ENCODE measurements at places on chromosomes 5 and 9. TPM values are rescaled to one million over a fixed set of nuclear protein-coding genes. Genes with fewer than 3 reads are reported as not detected.

Gene SPATA31C1
- polyA plus RNA-seq: not detected

Gene LURAP1L
- 83.9 TPM for polyA plus RNA-seq

Gene CTXN3
- polyA plus RNA-seq: not detected

Gene MARCHF3
- 7.8 TPM for polyA plus RNA-seq

Gene MLANA
- polyA plus RNA-seq: 1.1 TPM

Gene HK3
- polyA plus RNA-seq: 1.7 TPM

Gene IGIP
- 6.1 TPM for polyA plus RNA-seq

Gene TEK
- polyA plus RNA-seq: 44.8 TPM

Gene CYLC2
- polyA plus RNA-seq: not detected

DNA sequence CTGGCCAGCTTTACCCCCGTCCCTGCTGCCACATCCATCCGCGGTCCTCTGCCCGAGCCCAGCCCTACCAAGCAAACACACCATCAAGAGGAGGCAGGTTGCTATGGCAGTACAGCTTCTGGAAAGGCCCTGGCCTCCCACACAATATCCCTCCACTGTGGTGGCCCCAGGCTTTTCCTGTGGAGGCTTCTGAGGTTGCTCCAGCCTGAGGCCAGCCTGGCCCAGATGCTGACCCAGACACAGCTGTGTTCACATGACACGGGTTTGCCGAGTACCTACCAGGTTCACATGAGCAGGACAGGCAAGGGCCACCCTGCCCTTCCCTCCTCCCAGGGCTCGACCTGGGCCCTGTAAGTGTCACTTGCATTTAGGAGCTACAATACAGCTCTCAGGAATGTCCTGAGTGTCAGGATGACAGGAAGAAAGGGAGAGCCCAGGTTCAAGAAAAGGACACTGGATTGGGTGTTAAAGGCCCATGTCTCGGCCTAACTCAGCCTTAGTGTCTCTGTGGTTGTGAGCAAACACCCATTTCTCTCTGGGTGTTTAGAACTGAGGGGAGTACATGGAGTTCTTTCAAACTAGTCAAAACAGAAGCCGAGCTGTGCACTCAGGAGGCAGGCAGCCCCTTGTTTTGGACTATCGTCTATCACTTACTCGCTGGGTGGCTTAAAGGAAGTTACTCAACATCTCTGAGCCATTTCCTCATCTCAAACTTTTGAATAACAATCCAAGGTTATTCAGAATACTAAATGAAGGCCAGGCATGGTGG is 40.2 kb downstream of the NAIF1 start:
- no peaks in the 10 kb centered on the region for H3K27me3 ChIP-seq
- no peak for DNase-seq

GRCh38 chr9:96383165-96383942 is at the start of gene SLC35D2:
Gene SLC35D2, minus strand, starts transcription at chr9:96383711. Its CDS starts 77 bp downstream, at chr9:96383634.
- peak; percentile 66 for DNase-seq
- H3K27me3 ChIP-seq: no peaks in the 10 kb centered on the region
- H3K4me3 ChIP-seq: peak within 1 kb of the TSS; percentile 68
- H3K36me3 ChIP-seq: no peaks in the 10 kb centered on the region
- peaks cover 4% of the 10 kb centered on the region for H3K4me1 ChIP-seq

GRCh38 chr9:129724456-129725190 is 28.2 kb downstream of the PTGES start:
- peaks cover 9% of the 10 kb centered on the region for H3K4me1 ChIP-seq
- H3K4me3 ChIP-seq: no peak overlapping the region
- H3K36me3 ChIP-seq: no peaks in the 10 kb centered on the region
- DNase-seq: no peak
- H3K27ac ChIP-seq: no peak overlapping the region
- H3K27me3 ChIP-seq: peaks cover 30% of the 10 kb centered on the region

DNA sequence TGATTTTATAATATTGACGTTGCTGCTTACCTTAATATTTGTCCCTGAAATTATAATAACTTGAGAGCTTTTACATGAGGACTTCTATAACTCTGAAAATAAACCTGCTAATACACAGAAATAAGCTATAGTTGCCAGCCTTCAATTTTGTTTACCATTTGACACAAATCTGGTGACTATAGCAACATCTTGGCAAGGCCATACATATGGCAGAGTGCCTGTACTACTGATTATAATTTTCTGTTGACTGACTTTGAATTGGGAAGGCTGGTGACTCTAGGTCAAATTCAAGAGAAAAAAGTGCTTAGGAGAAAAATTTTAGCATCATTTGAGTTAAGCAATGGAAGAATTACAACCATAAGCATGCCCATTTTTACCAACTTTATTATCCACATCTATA is 581.4 kb upstream of the PTPRD start:
- H3K4me1 ChIP-seq: no peaks in the 10 kb centered on the region
- no peak overlapping the region for H3K4me3 ChIP-seq
- no peaks in the 10 kb centered on the region for H3K27me3 ChIP-seq
- no peaks in the 10 kb centered on the region for H3K36me3 ChIP-seq
- DNase-seq: peak; percentile 54
- no peak overlapping the region for H3K27ac ChIP-seq

DNA sequence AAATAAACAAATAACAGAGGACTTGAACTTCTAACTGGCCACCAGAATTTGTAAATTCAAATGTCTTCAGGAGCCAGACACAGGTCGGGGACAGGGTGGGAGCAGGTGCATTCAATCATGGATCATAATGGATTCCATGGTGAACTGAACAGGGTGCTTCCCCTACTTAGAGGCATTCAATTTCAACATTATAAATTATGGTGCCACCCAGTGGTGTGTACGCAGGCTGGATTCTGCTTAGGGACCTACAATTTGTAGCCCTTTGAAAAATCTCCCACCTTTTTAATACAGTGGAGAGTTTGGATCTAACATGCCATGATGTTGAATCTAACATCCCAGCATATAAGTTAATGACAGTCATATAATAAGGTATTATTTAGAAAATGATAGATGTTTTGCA is 22.3 kb downstream of the KLF9 start:
- H3K4me3 ChIP-seq: no peak overlapping the region
- H3K27me3 ChIP-seq: no peaks in the 10 kb centered on the region
- peak overlapping the region; percentile 50 for H3K27ac ChIP-seq
- H3K36me3 ChIP-seq: no peaks in the 10 kb centered on the region
- DNase-seq: no peak

- no peak for DNase-seq
Measured at GRCh38 chr9:34240006-34240405, 61.2 kb downstream of the UBAP1 start.

DNA sequence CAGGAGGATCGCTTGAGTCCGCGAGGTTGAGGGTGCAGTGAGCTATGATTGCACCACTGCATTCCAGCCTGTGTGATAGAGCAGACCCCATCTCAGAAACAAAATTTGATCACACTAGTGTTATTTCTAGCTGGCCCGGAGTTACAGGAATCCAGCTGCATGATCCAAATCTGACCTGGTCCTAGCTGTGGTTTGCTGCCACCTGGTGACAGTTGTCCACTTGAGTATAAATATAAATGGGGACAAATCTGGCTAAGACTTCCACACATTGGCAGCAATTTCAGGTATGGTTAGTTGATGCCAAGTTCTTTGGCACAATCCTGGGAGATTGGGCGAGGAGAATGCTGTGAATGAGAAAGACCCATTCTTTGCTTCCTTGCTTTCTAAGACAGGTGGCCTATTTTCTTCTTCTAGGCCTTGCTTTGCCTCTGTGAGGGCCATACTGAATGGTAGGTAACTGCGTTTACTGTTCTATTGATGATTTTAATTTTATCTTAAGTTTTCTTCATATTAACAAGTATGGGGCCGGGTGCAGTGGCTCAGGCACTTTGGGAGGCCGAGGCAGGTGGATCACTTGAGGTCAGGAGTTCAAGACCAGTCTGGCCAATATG is 35.4 kb downstream of the UBE2R2 start:
- H3K4me1 ChIP-seq: peaks cover 69% of the 10 kb centered on the region
- no peaks in the 10 kb centered on the region for H3K36me3 ChIP-seq
- no peak overlapping the region for H3K27ac ChIP-seq
- H3K4me3 ChIP-seq: no peak overlapping the region
- H3K27me3 ChIP-seq: no peaks in the 10 kb centered on the region
- peak; percentile 29 for DNase-seq

DNA sequence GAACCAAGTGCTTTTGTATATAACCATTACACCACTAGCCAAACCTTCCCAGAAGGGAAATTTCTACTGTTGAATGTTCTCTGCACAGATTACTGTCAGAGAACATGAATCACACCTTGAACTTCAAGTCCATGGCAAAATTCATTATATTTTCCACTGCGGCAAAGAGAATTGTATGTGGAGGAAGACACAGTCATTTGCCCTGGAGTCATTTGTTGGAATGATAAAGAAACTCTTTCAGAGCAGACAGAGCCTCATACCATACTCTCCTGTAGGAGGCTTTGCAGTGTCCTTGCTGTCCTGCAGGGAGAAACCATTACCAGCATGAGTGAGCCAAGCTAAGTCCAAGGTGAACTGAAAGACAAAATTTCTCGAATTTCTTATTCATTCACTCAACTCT is 369.0 kb downstream of the ARHGEF28 start:
- H3K4me1 ChIP-seq: no peaks in the 10 kb centered on the region
- H3K4me3 ChIP-seq: no peak overlapping the region
- no peak overlapping the region for H3K27ac ChIP-seq

DNA sequence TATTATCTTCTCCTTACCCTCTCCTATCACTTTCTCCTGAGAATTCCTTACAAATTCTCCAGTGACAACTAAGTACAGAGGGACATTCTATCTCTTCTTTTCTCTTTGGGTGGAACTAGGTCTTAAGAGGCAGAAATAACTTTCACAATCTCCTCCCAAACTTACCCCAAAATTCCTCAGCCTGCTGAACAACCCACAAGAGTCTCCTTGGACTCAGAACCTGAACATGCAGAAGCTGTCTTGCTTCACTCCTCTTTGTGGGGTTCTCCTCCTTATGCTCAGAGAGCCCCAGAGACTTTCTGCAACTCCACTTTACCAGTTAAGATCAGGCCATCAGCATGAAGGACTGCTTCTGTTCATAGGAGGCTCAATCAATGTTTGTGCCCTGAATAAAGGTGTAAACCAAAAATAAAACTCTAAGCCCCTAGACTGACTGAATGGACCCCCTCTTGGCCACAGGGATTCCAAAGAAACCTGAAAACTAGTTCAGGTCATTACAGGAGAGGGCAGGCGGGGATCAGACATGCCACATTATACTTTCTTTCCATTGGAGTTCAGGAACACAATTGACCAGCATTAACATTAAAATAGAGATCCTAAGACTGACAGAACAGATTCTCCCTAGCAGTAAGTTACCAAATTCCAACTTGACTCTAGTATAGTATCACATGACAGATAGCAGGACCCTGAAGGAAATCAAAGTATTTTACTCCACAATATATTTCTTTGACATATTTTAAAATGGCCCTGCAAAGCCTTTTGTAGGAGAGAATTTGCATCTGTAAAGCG is 179.7 kb upstream of the FBXL17 start:
- H3K36me3 ChIP-seq: no peaks in the 10 kb centered on the region
- no peak overlapping the region for H3K4me3 ChIP-seq
- no peaks in the 10 kb centered on the region for H3K27me3 ChIP-seq

GRCh38 chr9:121360601-121361374 is 9.3 kb downstream of the STOM start:
- DNase-seq: no peak
- H3K27me3 ChIP-seq: no peaks in the 10 kb centered on the region
- H3K4me1 ChIP-seq: peaks cover 64% of the 10 kb centered on the region
- no peak overlapping the region for H3K4me3 ChIP-seq
